Large intestine (tissue), 12 donors: ENCODE measurements at places on chromosomes 1 and 21. TPM values are rescaled to one million over a fixed set of nuclear protein-coding genes. Genes with fewer than 3 reads are reported as not detected.

- H3K27ac ChIP-seq: no peak overlapping the region
- no peaks in the 10 kb centered on the region for H3K27me3 ChIP-seq
- H3K4me1 ChIP-seq: peaks cover 5% of the 10 kb centered on the region
Measured at GRCh38 chr1:48031676-48032075, 34.5 kb upstream of the TRABD2B start.

Gene ADAMTS5
- polyA plus RNA-seq: 7.8 TPM

DNA sequence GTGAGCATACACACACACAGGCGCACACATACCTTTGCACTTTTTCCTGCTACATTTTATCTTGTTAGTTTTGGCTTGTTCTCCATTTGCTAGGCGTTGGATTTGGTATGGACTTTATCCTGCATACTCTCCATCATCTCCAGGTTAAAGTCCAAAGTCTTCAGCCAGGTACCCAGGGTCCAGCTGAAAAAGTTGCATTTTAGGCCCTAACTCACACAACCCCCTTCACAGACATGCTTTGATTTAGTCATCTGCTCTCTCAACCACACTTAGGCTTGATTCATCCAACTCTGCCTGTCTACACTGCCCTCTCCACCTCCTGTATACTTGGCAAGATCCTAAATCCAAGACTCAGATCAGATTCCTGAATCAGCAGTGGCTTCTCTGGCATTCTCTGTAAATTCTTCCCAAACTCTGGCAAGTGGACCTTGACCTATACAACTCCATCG is 10.7 kb upstream of the LAMB3 start:
- no peak for DNase-seq
- H3K4me3 ChIP-seq: no peak overlapping the region
- H3K27me3 ChIP-seq: no peaks in the 10 kb centered on the region

GRCh38 chr1:24954631-24955030 is 24.6 kb upstream of the RUNX3 start:
- H3K4me3 ChIP-seq: no peak overlapping the region
- no peaks in the 10 kb centered on the region for H3K27me3 ChIP-seq
- no peaks in the 10 kb centered on the region for H3K36me3 ChIP-seq
- no peaks in the 10 kb centered on the region for H3K4me1 ChIP-seq

- no peaks in the 10 kb centered on the region for H3K36me3 ChIP-seq
- no peak for DNase-seq
- no peaks in the 10 kb centered on the region for H3K27me3 ChIP-seq
- no peaks in the 10 kb centered on the region for H3K4me1 ChIP-seq
- H3K27ac ChIP-seq: no peak overlapping the region
Measured at GRCh38 chr1:105730701-105731100, 1325.8 kb upstream of the PRMT6 start.

DNA sequence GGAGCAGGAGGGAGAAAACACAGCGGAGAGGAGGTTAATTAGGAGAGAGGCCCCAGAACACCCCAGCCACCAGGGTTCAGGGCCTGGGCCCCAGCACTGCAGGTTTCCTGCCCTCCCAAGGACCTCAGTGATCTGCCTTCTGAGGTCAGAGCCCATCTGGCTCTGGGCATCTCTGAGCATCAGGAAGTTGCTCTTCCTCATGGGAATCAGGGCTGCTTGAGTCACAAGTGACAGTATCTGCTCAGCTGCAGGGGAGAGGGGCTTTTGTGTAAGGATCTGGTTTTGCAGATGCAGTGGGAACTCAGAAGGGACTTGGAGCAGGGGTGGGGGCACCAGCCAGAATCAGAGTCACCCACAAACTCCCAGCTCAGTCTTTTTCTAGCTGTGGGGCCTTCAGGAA is 472.1 kb downstream of the PTPRU start:
- DNase-seq: no peak
- no peak overlapping the region for H3K27ac ChIP-seq
- H3K27me3 ChIP-seq: peaks cover 29% of the 10 kb centered on the region
- H3K36me3 ChIP-seq: no peaks in the 10 kb centered on the region
- H3K4me3 ChIP-seq: no peak overlapping the region
- H3K4me1 ChIP-seq: no peaks in the 10 kb centered on the region

DNA sequence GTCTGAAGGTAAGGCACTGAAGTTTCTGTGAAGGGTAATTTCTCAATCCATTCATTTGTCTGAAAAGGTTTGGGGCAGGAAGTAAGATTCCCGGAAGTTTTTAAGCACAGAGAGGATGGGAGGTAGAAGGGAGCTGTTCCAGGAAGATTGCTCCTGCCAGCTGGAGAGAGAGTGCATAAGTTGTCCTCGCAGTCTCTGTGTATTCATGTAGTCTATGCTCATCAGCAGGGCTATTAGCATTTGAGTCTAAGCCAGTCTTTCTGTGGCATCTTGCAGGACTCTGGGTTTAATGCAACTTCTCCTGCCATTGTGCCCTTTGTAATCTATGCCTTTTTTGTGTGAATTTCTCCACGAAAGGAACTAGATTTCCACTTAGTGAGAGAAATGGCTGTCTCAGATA is 140.8 kb upstream of the FGGY start:
- no peak overlapping the region for H3K27ac ChIP-seq
- H3K36me3 ChIP-seq: no peaks in the 10 kb centered on the region
- no peak for DNase-seq
- no peaks in the 10 kb centered on the region for H3K27me3 ChIP-seq

DNA sequence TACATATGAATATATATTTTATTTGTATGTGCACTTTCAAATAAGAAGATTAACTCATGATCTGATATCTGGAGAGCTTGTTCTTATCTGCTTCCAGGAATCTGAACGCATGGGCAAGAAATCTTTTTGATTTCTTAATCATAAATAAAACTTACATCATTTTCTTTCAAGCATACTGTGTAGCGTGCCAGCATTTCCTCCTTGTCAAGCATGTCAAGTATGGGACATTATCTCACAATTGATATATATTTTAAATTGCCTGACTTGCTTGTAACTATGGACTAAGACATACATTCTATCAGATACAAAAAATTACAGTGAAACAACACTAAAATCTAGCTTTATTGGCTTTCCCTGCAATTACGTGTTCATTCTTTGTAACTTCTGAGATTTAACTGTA is 1128.2 kb downstream of the PLA2G4A start:
- no peaks in the 10 kb centered on the region for H3K4me1 ChIP-seq
- no peak for DNase-seq
- no peaks in the 10 kb centered on the region for H3K27me3 ChIP-seq
- no peak overlapping the region for H3K4me3 ChIP-seq
- no peaks in the 10 kb centered on the region for H3K36me3 ChIP-seq
- no peak overlapping the region for H3K27ac ChIP-seq

DNA sequence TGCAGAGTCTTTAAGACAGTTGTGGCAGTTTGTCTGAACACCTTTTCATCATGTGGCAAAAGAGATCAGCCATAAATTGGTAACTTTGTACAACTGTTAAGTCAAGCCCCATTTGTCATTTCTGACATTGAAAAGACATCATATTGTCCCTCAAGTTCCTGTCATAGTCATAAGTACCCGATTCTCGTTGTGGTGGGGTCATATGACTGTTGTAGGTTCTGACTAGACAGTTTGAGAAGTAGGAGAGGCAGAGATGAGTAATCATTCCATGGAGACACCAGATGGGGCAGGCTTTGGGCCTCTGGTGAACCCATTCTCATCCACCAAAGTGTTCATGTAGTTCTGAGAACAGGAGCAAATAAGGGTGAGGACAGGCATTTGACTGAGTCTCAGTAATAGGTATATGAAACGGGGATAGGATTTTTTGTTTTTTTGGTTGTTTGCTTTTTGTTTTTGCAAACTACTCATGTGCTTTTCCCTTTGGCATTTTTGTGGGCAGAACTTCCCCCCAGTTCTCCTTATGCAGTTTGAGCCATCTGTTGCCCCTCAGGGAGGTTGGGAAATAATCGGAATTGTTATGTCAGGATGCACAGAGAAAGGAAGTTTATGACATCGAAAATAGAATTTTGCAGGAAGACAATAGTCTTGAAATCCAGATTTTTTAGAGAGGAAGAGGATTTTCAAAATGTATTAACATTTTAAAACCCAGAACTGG is 86.9 kb upstream of the KCNE2 start:
- H3K36me3 ChIP-seq: no peaks in the 10 kb centered on the region
- DNase-seq: no peak
- no peak overlapping the region for H3K27ac ChIP-seq
- H3K4me1 ChIP-seq: no peaks in the 10 kb centered on the region

Gene MCOLN3
- 181 TPM for polyA plus RNA-seq

Gene GBP2
- polyA plus RNA-seq: 56.9 TPM

Gene ATP6V1G3
- polyA plus RNA-seq: not detected

Gene CR1L
- polyA plus RNA-seq: 0.45 TPM

GRCh38 chr1:109263234-109263596 is 13.9 kb downstream of the CELSR2 start:
- H3K36me3 ChIP-seq: peaks cover 18% of the 10 kb centered on the region
- H3K4me3 ChIP-seq: no peak overlapping the region
- DNase-seq: no peak
- no peaks in the 10 kb centered on the region for H3K4me1 ChIP-seq

DNA sequence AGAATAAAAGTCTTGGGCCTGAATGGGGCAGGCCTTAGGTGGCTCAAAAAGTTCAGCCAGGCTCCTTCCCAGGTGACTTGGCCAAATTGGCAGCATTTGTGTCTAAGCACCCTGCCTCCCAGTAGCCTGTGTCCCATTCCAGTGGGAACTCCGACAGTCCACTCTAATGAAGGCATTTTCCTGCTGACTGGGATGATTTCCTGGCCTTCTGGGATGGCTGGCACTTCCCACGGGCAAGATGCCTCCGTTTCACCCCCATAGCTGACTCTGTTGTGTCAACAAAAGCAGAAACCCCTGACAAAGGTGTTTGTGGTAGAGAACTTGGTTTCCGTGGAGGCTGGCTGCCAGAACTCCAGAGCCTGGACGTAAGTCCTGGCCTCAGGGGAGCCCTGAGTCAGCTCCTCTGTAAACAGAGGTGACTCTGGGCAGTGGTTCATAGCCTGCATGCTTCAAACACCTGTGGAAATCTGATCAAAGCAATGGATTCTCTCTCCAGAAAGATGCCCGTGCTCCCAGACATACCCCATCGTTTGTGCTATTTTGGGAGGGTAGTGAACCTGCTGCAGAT is 36.6 kb downstream of the WNT3A start:
- no peak overlapping the region for H3K4me3 ChIP-seq
- no peak overlapping the region for H3K27ac ChIP-seq
- no peak for DNase-seq
- peaks cover 29% of the 10 kb centered on the region for H3K27me3 ChIP-seq
- no peaks in the 10 kb centered on the region for H3K36me3 ChIP-seq

DNA sequence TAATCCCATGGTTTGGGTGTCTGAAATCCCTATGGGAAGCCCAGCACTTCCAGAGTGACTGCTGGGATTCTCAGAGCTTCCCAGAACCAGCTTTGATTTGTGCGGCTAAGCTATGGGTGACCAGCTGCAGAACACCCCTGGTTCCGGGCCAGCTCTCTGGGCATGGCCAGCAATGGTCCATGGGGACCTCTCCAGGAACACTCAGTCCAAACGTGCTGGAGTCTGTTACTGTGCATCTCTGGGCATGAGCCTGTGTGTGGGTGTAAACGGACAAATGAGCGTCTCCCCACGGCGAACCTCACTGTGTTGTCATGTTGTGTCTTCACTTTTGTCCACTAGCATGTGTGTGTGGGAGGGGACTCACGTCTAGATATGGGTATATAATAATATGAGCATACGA is 54.4 kb downstream of the MAB21L3 start:
- DNase-seq: no peak
- no peaks in the 10 kb centered on the region for H3K27me3 ChIP-seq
- H3K27ac ChIP-seq: no peak overlapping the region
- H3K4me3 ChIP-seq: no peak overlapping the region
- peaks cover 13% of the 10 kb centered on the region for H3K4me1 ChIP-seq
- no peaks in the 10 kb centered on the region for H3K36me3 ChIP-seq

Gene MFAP2
- 121 TPM for polyA plus RNA-seq

- H3K4me3 ChIP-seq: no peak overlapping the region
- no peak for DNase-seq
- H3K4me1 ChIP-seq: no peaks in the 10 kb centered on the region
- H3K36me3 ChIP-seq: no peaks in the 10 kb centered on the region
- no peak overlapping the region for H3K27ac ChIP-seq
Measured at GRCh38 chr1:223504741-223505140, 111.5 kb downstream of the CCDC185 start.

DNA sequence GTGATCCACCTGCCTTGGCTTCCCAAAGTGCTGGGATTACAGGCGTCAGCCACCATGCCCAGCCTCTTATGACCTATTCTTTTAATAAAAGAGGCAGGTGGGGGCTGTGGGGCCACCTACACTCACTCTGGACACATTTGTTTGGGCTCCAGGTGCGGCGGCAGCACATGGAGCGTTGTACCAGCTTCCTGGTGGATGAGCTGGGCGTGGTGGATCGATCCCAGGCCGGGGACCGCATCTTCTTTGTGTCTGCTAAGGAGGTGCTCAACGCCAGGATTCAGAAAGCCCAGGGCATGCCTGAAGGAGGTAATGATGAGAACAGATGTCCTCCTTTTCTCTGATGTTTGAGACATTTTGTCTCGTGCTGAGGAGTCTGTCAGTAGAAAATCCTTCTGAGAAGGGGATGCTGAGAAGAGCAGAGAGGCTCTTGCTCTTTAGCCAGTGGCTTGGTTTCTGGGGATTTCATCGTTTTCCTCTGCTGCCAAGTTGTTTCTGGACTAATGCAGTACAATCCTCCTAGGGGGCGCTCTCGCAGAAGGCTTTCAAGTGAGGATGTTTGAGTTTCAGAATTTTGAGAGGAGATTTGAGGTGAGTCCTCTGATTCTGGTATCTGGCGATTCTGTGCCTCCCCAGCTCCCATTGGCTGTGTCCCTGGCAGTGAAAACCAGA is 17.9 kb upstream of the MIIP start:
- H3K27me3 ChIP-seq: no peaks in the 10 kb centered on the region
- H3K36me3 ChIP-seq: peaks cover 85% of the 10 kb centered on the region
- no peak for DNase-seq
- H3K4me3 ChIP-seq: no peak overlapping the region
- peaks cover 15% of the 10 kb centered on the region for H3K4me1 ChIP-seq

Gene PRKAA2
- 5.3 TPM for polyA plus RNA-seq

GRCh38 chr1:44780583-44781121 is 5.3 kb downstream of the RPS8 start:
- H3K4me1 ChIP-seq: peaks cover 33% of the 10 kb centered on the region
- peaks cover 34% of the 10 kb centered on the region for H3K36me3 ChIP-seq
- no peaks in the 10 kb centered on the region for H3K27me3 ChIP-seq
- H3K4me3 ChIP-seq: no peak overlapping the region

GRCh38 chr1:97004054-97004453 is 282.5 kb downstream of the PTBP2 start:
- no peaks in the 10 kb centered on the region for H3K36me3 ChIP-seq
- no peak for DNase-seq
- H3K27me3 ChIP-seq: no peaks in the 10 kb centered on the region
- H3K4me3 ChIP-seq: no peak overlapping the region
- H3K4me1 ChIP-seq: no peaks in the 10 kb centered on the region
- H3K27ac ChIP-seq: no peak overlapping the region

DNA sequence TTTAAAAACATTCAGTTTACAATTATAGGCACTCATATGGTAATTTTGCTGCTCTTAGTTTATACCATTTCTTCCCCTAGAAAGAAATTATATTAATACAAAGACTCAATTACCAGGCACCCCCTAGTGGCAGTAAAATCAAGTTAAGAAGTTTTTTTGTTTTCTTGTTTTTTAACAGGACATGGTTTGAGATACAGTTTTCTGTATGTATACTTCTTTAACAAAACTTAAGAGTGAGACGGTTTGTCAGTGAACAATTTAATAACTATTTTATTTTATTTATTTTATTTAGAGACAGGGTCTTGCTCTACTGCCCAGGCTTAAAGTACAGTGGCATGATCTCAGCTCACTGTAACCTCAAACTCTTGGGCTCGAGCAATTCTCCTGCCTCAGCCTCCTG is 224.6 kb downstream of the FAF1 start:
- no peak overlapping the region for H3K4me3 ChIP-seq
- H3K4me1 ChIP-seq: no peaks in the 10 kb centered on the region
- H3K27ac ChIP-seq: no peak overlapping the region
- H3K36me3 ChIP-seq: no peaks in the 10 kb centered on the region
- H3K27me3 ChIP-seq: no peaks in the 10 kb centered on the region

- H3K36me3 ChIP-seq: no peaks in the 10 kb centered on the region
- no peak overlapping the region for H3K27ac ChIP-seq
- no peaks in the 10 kb centered on the region for H3K4me1 ChIP-seq
- no peak for DNase-seq
Measured at GRCh38 chr1:246092136-246092535, 414.9 kb downstream of the SMYD3 start.
